ENCODE measurements at places on chromosomes 3 and 15.
A peak's percentile ranks its signal among the peaks of the same experiment; 100 is the strongest.

DNA sequence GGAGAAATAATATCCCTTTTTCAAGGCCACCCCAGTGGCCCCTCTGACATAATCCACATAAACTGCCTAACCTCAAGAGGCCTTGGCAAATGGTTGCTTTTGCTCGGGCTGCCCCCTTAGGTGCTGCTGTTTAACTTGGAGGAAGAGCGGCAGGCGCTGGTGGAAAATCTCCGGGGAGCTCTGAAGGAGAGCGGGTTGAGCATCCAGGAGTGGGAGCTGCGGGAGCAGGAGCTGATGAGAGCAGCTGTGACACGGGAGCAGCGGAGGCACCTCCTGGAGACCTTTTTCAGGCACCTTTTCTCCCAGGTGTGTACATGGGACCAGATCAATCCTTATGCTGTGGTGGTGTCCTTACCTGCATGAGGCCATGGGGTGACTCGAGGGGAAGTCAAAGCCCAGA, 15.0 kb downstream of the DUOX1 start:
- DNase-seq = no peak
- H3K4me1 ChIP-seq = peaks cover 2% of the 10 kb centered on the region
- H3K36me3 ChIP-seq = no peaks in the 10 kb centered on the region
- H3K27ac ChIP-seq = no peak overlapping the region
- no peaks in the 10 kb centered on the region for H3K27me3 ChIP-seq

DNA sequence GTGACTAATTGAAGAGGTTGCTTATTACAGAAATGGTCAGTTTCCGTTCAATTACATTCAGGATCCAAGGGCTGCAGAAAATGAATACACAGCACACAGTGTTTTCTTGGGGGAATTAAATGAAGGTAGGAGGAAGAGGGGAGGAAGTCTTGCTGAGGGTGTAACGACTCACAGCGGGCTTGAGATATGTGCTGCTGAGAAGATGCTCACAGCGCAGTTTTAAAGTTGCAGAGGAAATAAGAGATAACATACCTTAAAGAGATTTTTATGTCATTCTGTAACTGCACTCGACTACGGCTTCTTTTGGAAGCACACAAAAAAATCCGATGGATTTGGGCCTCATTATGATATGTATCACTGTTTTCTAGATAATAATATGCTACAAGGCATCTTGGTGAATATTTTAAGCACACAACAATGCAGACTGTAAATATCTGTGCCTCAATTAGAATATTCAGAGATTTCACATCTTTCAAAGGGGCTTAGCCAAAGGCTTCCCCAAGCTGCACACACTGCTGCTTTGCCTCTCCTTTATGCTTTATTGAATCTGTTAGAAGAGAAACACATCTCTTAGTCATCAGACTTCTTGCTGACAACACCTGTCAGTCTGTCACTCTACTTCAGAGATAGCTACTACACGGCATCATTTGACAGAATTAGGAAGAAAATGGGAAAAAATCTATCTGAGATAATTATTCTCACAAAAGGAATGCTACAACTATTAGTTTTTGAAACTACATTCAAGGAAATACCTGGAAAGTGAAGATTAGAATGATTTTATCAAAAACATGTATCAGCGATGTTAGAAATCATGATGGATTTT, 773.2 kb downstream of the OTOL1 start:
- no peaks in the 10 kb centered on the region for H3K36me3 ChIP-seq
- H3K4me1 ChIP-seq = no peaks in the 10 kb centered on the region
- no peak overlapping the region for H3K4me3 ChIP-seq

- no peaks in the 10 kb centered on the region for H3K36me3 ChIP-seq
- H3K4me1 ChIP-seq = peaks cover 2% of the 10 kb centered on the region
- DNase-seq = peak; percentile 46
- H3K27ac ChIP-seq = no peak overlapping the region
Observed at GRCh38 chr3:137770066-137770834, 6.1 kb downstream of the SOX14 start.

DNA sequence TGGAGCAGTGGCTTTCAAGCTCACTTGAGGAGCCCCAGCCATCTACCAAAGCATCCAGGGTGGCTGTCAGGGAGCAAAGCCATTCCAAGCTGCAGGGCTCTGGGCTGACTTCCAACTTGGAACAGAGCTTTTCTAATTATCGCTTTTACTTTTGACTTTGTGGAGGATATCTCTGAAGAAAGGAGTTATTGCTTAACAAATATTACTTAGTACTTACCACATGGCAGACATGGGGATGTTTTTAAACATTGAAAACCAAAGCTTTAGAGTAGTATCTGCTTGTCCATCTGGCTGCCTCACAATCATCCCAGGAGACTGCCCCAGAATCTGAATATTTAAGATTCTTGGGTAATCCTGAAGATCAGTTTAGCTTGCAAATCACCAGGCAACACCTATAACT, 8.9 kb downstream of the TAGLN3 start:
- no peak overlapping the region for H3K27ac ChIP-seq
- H3K27me3 ChIP-seq = no peaks in the 10 kb centered on the region
- DNase-seq = no peak
- H3K36me3 ChIP-seq = no peaks in the 10 kb centered on the region
- no peak overlapping the region for H3K4me3 ChIP-seq

GRCh38 chr3:118740722-118741290, 293.8 kb downstream of the IGSF11 start:
- no peaks in the 10 kb centered on the region for H3K36me3 ChIP-seq
- H3K4me1 ChIP-seq = no peaks in the 10 kb centered on the region
- DNase-seq = no peak

DNA sequence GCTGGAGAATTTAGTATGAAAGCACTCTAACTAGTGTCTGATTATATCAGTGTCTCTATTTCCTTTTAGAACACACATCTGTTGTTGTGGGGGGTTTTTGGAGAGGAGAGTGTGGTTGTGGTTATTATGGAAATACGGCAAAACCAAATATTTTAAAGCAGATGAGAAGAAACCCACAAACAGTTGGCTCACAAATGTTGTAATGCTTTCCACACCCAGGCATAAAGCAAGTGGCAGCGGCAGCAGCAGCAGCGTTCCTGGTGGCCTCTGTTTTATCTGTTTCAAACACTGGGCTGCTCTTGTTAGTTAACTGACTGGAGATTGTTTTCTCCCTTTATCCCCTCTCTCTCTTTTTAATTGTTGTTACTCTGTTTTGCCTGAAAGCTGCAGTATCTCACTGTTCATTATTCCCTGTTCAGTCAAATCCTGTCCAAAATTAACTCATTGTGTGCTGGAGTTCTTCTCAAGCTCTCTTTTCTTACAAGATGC, 1045.5 kb upstream of the NR2F2 start:
- H3K27me3 ChIP-seq = no peaks in the 10 kb centered on the region
- H3K4me1 ChIP-seq = no peaks in the 10 kb centered on the region
- DNase-seq = peak; percentile 48
- H3K27ac ChIP-seq = no peak overlapping the region
- no peak overlapping the region for H3K4me3 ChIP-seq

- DNase-seq = peak; percentile 57
- H3K27me3 ChIP-seq = no peaks in the 10 kb centered on the region
- no peaks in the 10 kb centered on the region for H3K4me1 ChIP-seq
- H3K4me3 ChIP-seq = no peak overlapping the region
Observed at GRCh38 chr15:84023636-84024035, 211.9 kb upstream of the GOLGA6L4 start.

DNA sequence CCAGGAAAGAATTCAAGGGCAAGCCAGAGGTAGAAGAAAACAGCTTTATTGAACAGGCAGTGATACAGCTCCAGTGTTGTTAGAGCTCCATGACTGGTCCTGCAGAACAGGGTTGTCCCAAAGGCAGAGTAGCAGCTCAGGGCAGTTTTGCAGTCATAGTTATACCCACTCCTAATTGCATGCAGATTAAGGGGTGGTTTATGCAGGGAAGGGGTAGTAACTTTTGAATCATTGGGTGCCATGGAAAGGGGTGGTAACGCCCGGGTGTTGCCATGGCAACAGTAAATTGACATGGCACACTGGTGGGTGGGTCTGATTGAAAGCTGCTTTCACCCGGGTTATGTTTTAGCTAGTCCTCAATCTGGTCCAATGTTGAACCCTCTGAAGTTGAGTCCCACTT, 9.7 kb upstream of the RAB6B start:
- H3K4me3 ChIP-seq = no peak overlapping the region
- no peak overlapping the region for H3K27ac ChIP-seq
- H3K36me3 ChIP-seq = no peaks in the 10 kb centered on the region
- no peaks in the 10 kb centered on the region for H3K27me3 ChIP-seq
- no peaks in the 10 kb centered on the region for H3K4me1 ChIP-seq

DNA sequence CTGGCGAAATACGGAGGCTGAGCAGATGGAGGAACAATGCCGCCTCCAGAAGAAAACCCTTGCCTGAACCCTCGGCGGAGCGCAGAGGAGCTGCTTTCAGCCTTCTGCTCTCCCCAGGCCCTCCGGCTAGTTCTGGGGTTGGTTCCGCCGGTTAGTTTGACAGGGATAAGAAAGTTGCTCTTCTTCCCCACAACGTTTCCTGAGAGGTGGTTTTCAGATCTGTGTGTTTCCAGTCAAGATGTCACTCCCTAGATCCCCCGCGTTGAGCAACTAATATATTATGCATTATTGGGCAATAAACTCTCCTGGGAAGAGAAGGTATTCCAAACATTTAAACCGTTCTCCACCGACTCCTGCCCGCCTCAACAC, 551 bp downstream of the NLGN1 start:
- peak overlapping the region; percentile 15 for H3K27ac ChIP-seq
- peak; percentile 79 for DNase-seq
- H3K27me3 ChIP-seq = no peaks in the 10 kb centered on the region
- H3K36me3 ChIP-seq = no peaks in the 10 kb centered on the region
- peaks cover 1% of the 10 kb centered on the region for H3K4me1 ChIP-seq
- peak overlapping the region; percentile 66 for H3K4me3 ChIP-seq
